ENCODE measurements at places on chromosomes 13 and 19. TPM values are rescaled to one million over a fixed set of nuclear protein-coding genes. Genes with fewer than 3 reads are reported as not detected.

Gene TEX26
- not detected for total RNA-seq

Gene MYO16
- total RNA-seq = 0.06 TPM

Gene WDR88
- total RNA-seq = 0.28 TPM

Gene SYNGR4
- 3.0 TPM for total RNA-seq

Gene RUBCNL
- total RNA-seq = 0.09 TPM

Gene NALCN
- total RNA-seq = 4.2 TPM

Gene ZNF665
- total RNA-seq = not detected

Gene MBD3L2
- not detected for total RNA-seq

Gene CCDC8
- total RNA-seq = not detected

Gene ZNF490
- 0.51 TPM for total RNA-seq

Gene LILRB2
- 0.09 TPM for total RNA-seq

Gene ZNF71
- total RNA-seq = 11.7 TPM

Gene PABPC3
- 0.10 TPM for total RNA-seq

Gene PSG11
- total RNA-seq = not detected

Gene SAFB
- total RNA-seq = 49.7 TPM

Gene ZNF829
- 0.39 TPM for total RNA-seq

Gene TMEM221
- total RNA-seq = 0.67 TPM

Gene SDHAF1
- total RNA-seq = 48.6 TPM

Gene ZNF227
- total RNA-seq = 10.0 TPM

Gene CEACAM8
- total RNA-seq = not detected

Gene SF3A2
- total RNA-seq = 70.5 TPM

Gene ZNF442
- total RNA-seq = not detected

Gene BEST2
- total RNA-seq = 3.5 TPM

Gene SLC10A2
- not detected for total RNA-seq

Gene AP1M2
- 40.6 TPM for total RNA-seq

Gene KIR2DL3
- not detected for total RNA-seq

Gene GSX1
- not detected for total RNA-seq

Gene RFPL4AL1
- total RNA-seq = 0.17 TPM

Gene ADAT3
- total RNA-seq = 5.2 TPM

Gene KIR2DL4
- not detected for total RNA-seq

Gene FLT3
- not detected for total RNA-seq

Gene NTF4
- 0.72 TPM for total RNA-seq

Gene GPR4
- total RNA-seq = 0.49 TPM

Gene HPN
- 0.08 TPM for total RNA-seq

Gene FUT3
- total RNA-seq = 0.08 TPM

Gene CEACAM16
- 0.13 TPM for total RNA-seq

Gene PPM1N
- total RNA-seq = 6.2 TPM

Gene INSR
- total RNA-seq = 3.5 TPM

Gene LYPD5
- total RNA-seq = 0.55 TPM

Gene ERICH6B
- total RNA-seq = not detected

Gene PCDH17
- not detected for total RNA-seq

Gene MAG
- total RNA-seq = not detected

Gene KIRREL2
- 0.49 TPM for total RNA-seq

Gene TNFSF13B
- 0.41 TPM for total RNA-seq

Gene ARRDC5
- total RNA-seq = not detected

Gene DKKL1
- 0.64 TPM for total RNA-seq

Gene OVOL3
- 0.30 TPM for total RNA-seq

Gene SYT5
- total RNA-seq = 3.2 TPM

Gene CCL25
- total RNA-seq = not detected

Gene PEG3
- total RNA-seq = not detected

Gene TEAD2
- total RNA-seq = 17.3 TPM

Gene AP2S1
- total RNA-seq = 318 TPM

Gene LRG1
- total RNA-seq = 0.15 TPM

Gene ATXN8OS
- not detected for total RNA-seq

Gene CAMSAP3
- total RNA-seq = 4.8 TPM

Gene PSG4
- 0.71 TPM for total RNA-seq

Gene OR7C1
- not detected for total RNA-seq

Gene IRF3
- total RNA-seq = 102 TPM

Data from A549 treated with AZD2906 at 1 μM for 4 hours (cell line).